ENCODE measurements at places on chromosomes 1 and 21.

DNA sequence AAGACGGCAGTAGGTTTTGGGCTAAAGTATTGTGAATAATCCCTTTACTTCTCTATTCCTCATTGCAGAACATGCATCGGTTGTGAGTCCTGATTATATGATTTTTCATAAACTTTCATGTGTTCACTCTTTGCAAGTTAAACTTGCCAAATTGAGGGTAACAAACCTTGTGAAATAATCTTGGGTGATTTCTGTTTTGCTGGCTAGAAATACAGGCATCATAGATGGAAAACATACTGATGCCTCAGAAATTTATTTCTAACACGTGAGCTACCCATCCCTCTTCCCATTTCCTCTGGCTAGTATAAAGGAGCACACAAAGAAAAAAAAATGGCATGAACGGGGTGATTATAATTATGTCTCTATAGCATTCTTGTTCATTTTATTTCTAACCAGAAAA is 39.6 kb downstream of the RGS5 start:
- DNase-seq = no peak

- no peak for DNase-seq
These were observed 8.9 kb upstream of the RAB3GAP2 start for GRCh38 chr1:220281159-220281574.

GRCh38 chr1:223330466-223330865 is 33.5 kb downstream of the SUSD4 start:
- no peak for DNase-seq

GRCh38 chr1:59104191-59104760 is 192.6 kb upstream of the FGGY start:
- DNase-seq = no peak

GRCh38 chr1:47450606-47451005 is 12.8 kb downstream of the FOXD2 start:
- no peak for DNase-seq

GRCh38 chr1:167401260-167401873 is 117.0 kb downstream of the CD247 start:
- DNase-seq = peak; percentile 31

DNA sequence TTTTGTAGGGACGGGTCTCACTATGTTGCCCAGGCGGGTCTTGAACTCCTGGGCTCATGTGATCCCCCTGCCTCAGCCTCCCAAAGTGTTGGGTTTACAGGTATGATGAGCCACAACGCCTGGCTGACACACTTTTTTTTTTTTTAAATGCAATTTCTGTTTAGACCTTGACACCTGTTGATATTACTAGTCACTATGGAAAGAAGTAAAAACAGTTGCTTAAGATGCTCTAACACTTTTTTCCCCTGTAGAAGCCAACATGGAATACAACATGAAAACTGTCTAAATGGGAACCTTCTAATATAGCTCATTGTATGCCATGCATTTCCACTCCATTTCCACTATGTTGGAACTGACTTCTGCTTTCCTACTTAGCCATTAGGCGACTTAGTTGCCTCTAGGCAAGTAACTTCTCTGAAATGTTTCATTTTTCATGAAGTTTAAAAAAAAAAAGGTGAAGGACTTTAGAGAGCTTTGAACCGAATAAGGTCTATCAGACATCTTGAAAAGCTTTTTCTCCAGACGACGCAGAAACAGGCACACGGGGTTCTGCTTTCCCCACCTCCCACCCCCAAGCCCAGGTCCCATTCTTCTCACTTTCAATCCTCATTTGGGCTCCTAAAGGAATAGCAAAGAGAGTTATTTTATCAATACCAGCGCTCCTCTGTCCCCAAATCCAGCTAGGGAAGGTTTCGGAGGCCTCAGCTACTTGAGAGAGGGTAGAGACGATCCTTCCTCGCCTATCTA is 648 bp upstream of the DR1 start:
- no peak for DNase-seq

GRCh38 chr1:16967095-16967575 is 13.3 kb downstream of the MFAP2 start:
- DNase-seq = no peak

- DNase-seq = no peak
These were observed 18.4 kb upstream of the SUMO3 start for GRCh38 chr21:44836349-44836665.

- peak; percentile 62 for DNase-seq
These were observed 2.0 kb downstream of the KCNA3 start for GRCh38 chr1:110672753-110673108.

GRCh38 chr21:26964170-26964778 is 2.6 kb downstream of the ADAMTS5 start:
- DNase-seq = no peak

DNA sequence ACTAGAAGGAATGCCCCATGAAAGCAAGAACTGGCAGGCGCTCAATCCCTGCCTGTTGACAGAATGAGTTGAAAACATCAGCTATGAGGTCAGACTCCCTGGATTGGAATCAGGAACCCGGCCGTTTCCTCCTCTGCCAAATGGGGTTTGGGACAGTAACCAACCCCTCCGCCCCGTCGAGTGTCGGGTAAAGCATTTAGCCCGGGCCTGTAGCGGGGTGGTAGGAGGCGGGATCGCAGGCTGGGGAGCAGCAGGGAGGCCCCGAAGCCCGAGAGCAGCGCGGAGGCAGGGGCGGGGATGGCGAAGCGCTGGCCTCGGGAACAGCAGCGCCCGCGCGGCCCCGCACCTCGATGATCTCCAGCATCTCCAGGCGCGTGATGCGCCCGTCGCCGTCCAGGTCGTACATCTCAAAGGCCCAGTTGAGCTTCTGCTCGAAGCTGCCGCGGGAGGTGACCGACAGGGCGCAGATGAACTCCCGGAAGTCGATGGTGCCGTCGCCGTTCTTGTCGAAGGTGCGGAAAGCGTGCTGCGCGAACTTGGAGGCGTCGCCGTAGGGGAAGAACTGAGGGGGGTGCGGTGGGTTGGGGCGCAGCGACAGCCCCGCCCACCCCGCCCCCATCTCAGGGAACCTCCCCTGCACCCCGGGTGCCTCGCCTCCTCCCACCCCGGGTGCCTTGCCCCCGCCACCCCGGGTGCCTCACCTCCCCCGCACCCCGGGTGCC is 7.5 kb downstream of the HPCAL4 start:
- no peak for DNase-seq

- DNase-seq = no peak
These were observed 23.7 kb upstream of the DISP1 start for GRCh38 chr1:222791006-222791710.

DNA sequence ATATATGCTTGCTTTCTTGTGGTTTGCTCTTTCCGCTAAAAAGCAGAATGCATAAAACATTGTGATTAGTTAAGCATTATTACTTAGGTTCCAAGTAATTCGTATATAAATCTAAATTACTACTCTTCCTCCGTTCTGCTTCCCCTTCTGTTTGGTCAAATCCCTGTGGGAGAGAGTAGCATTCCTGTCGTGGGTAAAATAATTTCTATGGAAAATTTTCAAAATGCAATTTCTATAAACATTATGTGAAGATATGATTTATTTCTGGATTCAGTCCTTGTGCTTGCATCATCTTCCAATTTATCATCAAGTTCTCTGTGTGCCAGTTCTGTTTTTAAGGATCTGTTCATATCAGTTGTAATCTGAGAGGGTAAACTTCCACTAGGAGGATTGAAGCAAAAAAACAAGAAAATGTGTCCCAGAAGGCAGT is 7.2 kb upstream of the WARS2 start:
- no peak for DNase-seq

- no peak for DNase-seq
These were observed at the start of gene MEF2D for GRCh38 chr1:156500543-156500792. TSS of gene MEF2D (minus strand) at chr1:156500775. CDS start at chr1:156483292, 17,483 bp downstream.

- no peak for DNase-seq
These were observed 12.7 kb upstream of the OBSCN start for GRCh38 chr1:228194921-228195812.

DNA sequence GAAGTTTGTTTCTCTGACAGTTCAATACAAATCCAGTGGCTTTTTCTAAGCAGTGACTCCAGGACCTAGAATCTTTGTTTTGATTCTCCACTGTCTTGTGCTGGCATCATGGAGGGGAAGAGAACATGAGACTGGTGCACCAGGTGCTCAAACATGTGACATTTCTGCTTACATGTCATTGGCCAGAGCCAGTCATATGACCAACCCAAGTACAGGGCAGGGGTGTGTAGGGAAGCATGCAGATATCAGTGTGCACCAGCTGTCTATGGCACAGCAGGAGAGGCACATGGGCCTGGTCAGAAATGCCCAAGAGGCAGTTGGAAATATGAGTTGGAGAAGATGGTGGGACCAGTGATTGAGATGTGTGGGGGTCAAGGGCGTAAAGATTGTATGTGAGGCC is 297.0 kb downstream of the HHAT start:
- DNase-seq = no peak

DNA sequence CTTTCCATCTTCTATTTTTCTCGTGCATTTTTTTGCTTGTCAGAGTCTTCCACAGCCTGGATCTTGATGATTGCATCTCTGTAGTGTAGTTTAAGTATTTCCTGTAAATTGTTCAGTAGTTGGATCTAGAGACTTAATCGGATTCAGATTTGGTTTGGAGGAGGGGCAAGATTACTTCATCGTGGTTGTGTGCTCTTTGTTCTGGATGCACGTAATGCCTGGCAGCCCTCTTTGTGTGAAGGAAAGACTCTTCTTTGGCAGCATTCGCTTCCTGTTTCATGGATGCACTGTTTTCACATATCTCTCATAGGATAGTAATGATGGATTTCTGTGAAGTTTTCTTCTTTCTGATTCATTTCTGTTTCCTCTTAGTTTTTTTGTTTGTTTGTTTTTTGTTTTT is 14.2 kb downstream of the SEMA4A start:
- DNase-seq = no peak

GRCh38 chr1:31373056-31373896 is at the start of gene FABP3:
TSS of gene FABP3 (minus strand) at chr1:31373076. CDS start at chr1:31373014, 62 bp downstream.
- no peak for DNase-seq

GRCh38 chr1:36160949-36161485 is 5.1 kb downstream of the MAP7D1 start:
- DNase-seq = no peak

- no peak for DNase-seq
These were observed 34.2 kb upstream of the TMEM125 start for GRCh38 chr1:43235451-43236121.

DNA sequence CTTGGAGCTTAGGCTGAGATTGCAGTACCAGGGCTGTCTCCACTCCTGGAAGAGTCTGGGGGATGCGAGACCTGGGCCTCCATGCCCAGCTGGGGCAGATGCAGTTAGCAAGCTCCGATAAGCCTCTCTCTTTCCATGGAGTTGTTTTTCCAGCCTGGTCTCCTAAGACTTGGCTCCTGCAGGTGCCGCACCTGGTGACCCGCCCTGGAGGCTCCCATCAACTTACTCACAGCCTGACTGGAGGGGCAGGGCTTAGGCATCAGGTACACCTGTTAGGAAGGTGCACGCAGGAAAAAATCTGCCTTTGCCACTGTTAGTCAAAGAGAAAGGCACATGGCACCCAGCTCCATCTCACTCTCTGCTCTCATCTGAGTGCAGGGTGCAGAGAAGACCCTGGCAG is 198.1 kb upstream of the TMEM51 start:
- no peak for DNase-seq

DNA sequence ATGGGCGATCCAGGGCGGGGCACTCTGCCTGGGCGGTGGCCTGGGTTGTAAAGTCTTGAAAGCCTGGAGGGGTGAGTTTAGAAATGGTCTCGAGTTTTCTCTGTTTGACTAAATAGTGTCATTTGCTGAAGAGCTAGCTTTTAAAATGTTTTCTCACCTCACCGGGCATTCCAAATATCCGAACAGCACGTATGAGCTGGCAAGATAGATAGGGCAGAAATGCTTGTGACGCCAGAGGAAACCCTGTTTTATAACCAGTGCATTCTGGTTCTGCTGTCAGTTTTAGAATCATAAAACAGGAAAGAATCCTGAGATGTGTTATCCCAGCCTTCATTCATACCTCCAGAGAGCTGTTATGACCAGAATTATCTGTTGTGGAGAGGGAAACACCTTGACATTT is 725 bp downstream of the RTCA start:
- DNase-seq = no peak

GRCh38 chr1:67534627-67535065 is 104.4 kb upstream of the SERBP1 start:
- no peak for DNase-seq

DNA sequence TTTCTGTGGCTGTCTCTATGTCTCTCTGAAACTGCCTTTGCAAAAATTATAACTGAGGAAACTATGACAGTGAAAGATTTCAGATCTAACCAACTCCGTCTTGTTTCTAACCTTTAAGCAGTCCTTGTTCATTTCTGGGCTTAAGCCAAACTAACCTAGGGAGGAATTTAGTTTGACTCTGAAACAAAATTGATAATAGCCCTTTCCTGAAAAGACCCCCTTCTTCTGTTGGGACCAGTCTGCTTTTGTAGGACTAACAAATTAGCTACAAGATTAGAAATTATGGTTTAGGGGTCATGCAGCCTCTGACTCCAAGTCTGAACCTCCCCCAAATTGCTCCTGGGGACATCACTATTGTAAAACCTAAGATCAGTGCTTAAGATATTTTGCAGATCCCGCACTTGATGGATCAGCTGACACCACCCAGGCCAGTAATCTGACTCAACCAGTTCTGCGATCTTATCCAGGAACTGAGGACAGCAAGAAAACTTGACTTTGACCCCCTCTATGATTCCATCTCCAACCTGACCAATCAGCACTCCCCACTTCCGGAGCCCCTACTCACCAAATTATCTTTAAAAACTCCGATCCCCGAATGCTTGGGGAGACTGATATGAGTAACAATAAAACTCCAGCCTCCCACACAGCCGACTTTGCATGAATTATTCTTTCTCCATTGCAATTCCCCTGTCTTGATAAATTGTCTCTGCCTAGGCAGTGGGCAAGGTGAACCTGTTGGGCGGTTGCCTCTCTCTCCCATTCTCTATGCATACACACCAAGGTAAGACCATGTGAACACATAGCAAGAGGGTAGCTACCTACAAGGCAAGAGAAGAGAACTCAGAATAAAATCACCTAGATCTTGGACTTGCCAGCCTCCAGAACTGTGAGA is 11.1 kb upstream of the TRIM63 start:
- DNase-seq = no peak

DNA sequence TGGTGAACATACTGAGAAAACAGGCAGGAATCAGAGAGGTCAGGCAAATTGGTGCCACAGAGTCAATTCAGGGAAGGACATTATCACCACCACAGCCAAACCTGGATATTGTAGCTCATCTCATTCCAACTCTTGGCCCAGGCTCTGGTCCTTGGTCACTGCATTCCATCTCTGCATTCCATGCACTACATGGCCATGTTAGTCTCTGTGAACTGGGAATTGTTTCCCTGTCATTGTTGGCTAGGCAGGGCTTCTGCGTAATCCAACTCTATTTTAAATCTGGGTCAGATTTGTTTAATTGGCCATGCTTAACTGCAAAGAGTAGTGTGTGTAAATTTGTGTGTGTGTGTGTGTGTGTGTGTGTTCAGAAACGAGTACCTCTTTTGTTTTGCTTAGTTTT is 837.6 kb upstream of the ADAMTS5 start:
- no peak for DNase-seq

Measured in GM12864 (cell line).